Activated T-helper 17 cell treated with anti-CD3 and anti-CD28 coated beads, Interleukin-2, amount 50 U/mL, for 72 hours (primary cell): ENCODE measurements at places on chromosomes 3 and 15. TPM values are rescaled to one million over a fixed set of nuclear protein-coding genes. Genes with fewer than 3 reads are reported as not detected.

DNA sequence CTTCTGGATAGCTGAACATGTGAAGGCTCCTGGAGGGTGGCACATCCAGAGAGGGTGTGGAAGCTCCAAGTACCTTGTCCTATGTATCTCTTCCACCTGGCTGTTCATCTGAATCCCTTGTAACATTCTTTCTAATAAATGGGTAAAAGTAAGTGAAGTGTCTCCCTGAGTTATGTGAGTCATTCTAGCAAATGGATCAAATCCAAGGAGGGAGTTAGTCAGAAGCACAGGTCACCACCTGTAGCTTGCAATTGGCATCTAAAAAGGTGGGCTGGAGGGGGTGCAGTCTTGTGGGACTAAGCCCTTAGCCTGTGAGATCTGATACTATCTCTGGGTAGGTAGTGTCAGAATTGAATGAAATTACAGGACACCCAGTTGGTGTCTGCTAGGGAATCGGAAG, 71.0 kb downstream of the WWTR1 start:
- ATAC-seq = no peak

Gene MEF2A
- 15.7 TPM for total RNA-seq

GRCh38 chr15:30033763-30034162, 49.0 kb upstream of the GOLGA8J start:
- ATAC-seq = no peak

DNA sequence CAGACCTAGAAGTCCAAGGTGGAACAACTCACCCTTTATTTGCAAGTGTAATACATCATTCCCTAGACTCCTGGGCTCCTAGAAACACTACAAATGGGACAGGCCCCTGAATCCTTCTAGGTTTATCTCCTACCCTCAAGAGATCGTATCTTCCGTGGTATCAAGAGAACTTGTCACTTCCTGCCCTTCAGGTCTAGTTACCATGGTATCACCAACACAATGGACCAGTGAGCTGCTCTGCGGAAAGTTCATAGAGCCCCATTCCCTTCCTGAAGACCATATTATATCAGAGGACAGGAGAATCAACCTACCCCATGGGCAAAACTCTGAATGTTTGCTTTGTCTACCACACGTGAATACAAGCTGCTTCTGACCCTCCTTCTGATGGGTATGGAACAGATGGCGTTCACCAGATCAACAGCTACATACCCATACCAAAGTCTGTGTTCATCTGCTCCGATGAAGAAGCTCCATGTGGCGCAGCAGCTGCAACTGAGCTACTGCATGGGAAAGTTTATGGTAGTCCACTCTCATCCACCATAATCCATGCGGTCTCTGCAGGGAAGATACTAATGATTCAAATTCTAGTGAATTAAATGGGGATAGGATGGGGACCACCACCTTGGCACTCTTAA, 84.6 kb upstream of the KLF13 start:
- ATAC-seq = peak; percentile 92

Gene CPNE9
- 0.32 TPM for total RNA-seq

DNA sequence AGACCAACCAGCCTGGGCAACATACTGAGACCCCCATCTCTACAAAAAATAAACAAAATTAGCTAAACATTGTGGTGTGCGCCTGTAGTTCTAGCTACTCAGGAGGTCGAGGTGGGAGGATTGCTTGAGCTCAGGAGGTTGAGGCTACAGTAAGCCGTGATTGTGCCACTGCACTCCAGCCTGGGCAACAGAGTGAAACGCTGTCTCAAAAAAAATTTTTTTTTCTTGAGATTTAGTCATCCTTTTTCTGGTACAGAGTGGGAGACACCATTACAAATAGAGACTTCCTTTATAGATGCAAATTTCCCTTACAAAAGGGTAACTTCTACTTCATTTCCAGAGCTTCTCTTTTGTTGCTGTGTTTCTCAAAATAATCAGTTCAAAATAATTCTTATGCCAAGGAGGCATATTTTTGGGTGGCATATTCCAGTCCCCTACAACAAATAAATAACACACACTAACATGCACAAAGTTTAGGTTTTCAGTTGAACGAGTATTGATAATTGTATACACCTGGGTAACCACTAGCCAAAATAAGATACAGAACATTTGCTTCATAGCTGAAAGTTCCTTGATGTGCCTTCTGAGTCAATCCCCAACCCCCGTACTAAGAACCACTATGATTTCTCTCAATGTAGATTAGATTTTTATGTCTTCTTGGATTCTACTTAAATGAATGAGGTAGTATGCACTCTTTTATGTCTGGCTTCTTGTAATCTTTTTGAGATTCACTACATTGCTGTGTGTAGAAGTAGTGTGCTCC, 248.9 kb upstream of the PROK2 start:
- ATAC-seq = peak; percentile 39

DNA sequence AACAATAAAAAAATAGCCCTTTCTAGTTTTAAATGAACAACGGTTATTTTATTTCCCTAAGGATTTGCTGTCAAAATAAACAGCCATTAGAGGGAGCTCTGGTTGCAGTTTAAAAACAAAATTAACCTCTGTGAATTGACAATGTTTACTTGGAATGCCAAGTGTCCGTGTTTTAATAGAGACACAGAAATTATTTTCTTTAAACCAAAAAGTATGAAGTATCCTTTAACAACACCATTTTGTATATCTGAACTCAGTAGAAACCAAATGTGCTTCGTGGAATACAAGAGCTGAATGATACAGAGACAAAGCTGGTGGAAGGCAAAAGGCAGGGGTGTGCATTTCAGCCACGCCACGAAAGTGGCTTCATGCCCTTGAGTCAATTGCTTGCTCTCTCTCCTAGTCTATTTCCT, 74.4 kb downstream of the MOBP start:
- no peak for ATAC-seq

Gene GOLGA8S
- total RNA-seq = 0.08 TPM

Gene SLCO2A1
- not detected for total RNA-seq

Gene ANKRD34C
- total RNA-seq = not detected

Gene MINAR1
- total RNA-seq = 0.77 TPM

DNA sequence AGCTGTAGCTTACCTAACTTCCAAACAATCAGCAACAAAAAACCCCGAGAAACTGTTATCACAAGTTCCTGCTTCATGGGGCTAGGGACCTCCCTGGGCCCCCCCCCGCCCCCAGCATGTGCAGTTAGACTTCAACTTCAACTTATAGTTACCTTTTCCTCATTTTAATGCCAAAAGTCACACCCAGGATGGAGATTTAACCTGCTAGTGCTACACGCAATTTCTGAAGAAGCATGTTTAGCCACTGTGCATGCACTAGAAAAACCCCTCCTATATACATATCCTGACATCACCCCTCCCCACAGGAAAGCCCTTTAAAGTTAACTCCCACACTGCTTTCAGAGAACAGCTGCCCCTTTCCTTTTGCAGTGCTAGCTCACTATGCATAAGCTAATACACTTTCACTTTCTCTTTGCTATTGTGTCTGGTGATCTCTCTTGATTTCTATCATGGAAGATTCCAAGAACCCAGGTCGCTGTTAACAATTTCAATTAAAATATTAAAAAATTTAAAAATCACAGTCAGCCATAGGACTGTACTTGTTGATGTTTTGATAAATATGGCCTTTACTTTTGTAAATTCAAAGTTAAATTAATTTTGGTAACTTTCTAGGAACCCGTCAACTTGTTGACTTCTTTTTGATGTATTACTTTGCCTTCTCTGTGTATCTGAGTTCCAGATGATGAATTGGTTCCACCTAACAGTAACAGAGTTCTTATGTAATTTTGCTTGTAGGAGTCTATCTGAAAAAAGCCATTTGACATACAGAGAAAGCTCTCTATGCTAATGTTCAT, 75.2 kb upstream of the ACAD9 start:
- ATAC-seq = peak; percentile 79

Gene TGM5
- total RNA-seq = 0.61 TPM

DNA sequence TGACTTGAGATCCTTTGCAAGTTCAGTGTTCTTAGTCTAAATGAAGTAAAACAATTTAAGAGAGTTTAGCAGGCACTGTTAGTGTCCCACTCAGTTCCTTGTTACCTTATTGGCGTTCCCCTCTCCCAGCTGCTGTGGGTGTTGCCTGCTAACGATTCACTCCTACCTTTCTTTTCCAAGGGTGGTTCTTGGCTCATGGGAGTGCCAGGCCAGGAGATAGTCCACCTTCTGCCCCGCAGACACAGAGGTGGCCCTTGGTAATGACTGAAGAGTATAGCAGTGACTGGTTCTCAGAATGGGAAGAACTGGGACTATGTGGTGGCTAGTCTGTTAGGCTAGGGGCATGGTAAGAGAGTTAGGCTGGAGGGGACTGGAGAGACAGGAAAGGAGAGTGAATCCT, 240.4 kb downstream of the EDEM1 start:
- no peak for ATAC-seq

DNA sequence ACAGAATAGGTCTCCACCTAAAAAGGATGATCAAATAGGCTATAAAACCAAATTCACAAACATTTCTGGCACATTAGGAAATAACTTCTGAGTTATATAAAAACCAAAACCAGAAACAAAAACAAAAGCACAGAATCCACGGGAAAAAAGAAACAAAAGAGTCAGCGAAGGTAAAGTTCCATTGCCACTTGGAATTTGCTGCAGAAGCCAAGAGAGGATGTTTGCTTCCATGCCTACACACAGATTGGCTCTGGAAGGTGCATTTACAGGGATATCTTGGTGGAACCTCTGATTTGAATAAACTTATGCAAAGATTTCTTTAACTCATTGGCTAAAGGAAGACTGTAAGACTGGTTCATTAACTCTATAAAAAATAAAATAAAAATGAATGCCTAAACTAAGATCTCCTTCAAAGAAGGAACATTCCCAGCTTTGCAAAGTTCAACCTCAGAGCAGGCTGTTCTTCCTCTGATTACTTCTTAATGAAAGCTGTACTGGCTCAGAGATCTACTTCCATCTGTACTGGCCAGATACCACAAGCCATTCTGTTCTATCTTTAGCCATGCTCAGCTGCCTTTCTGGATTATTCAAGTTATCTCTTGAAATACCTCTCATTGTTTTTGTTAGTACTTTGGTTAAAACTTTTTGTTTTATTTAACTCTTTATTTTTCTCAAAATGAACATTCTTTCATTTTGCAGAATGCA, 537.5 kb upstream of the CCDC54 start:
- no peak for ATAC-seq

DNA sequence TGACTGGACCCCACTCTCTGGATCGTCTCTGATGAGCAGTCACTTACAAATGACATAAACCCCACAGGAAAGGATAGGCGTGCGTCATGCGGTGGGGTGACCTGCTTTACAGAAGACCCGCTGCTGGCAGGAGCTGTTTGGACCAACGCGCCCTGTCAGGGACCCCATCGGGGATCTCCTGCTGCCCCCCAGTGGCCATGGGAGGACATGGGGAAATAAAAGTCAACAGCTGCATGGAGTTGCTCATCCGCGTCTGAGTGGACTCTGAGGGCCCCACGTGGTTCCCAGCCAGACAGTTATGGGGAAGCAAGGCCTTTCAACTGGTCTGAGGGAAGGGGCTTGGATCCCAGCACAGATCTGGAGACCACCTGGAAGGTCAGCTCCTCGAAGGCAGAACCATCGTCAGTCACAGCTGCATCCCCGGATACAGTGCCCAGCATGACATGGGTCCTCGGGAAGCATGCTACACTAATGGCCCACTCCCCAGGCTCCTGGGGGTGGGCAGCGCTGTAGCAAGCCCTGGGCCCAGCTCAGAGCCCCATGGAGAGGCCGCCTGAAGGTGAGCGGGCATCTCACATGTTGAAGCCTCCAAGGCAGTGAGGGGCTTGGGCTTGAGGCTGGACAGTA, 32.1 kb downstream of the PTH1R start:
- ATAC-seq = peak; percentile 83

DNA sequence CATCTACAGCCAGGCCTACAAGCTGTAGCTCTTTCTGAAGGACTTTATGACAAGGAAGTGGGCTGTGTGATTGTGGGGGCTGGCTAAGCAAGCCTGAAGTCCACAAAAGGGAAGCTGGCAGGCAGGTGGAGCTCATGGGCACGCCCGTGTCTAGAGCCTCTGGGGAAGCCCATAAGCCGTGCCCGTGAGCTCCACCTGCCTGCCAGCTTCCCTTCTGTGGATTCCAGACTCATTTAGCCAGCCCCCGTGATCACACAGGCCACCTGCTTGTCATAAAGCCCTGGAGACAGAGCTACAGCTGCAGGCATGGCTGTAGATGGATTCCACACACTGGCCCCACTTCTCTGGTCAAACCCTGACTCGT, 15.2 kb downstream of the EFCC1 start:
- peak; percentile 60 for ATAC-seq

GRCh38 chr3:12986986-12987385, 86.2 kb downstream of the IQSEC1 start:
- no peak for ATAC-seq

- no peak for ATAC-seq
Observed at GRCh38 chr3:27345959-27346865, 23.0 kb downstream of the NEK10 start.

DNA sequence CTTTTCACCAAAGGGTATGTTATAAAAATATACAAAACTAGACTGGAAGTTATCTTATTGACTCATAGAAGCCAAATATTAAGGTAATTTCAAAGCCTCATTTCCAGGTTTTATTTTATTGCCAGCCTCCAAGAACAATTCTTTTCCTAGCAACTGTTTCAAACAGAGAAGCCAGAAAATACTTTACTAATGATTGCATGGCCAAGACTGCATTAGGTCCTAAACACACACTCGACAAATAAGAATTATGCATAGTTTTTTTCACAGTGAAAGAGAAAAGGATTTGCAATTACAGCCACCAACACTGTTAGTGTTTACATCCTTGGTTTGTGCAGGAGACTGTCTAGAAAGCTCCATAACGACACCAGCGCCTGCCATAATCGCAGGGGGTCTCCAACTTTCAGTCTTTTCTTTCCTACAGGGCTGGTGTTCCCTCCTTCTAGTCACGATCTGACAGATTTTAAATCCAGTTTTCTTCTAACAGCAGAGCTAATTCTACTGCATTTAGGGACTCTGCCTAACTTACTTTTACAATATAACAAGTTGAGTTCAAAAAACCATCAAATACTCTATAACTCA, 58.1 kb downstream of the CLASP2 start:
- ATAC-seq = no peak

DNA sequence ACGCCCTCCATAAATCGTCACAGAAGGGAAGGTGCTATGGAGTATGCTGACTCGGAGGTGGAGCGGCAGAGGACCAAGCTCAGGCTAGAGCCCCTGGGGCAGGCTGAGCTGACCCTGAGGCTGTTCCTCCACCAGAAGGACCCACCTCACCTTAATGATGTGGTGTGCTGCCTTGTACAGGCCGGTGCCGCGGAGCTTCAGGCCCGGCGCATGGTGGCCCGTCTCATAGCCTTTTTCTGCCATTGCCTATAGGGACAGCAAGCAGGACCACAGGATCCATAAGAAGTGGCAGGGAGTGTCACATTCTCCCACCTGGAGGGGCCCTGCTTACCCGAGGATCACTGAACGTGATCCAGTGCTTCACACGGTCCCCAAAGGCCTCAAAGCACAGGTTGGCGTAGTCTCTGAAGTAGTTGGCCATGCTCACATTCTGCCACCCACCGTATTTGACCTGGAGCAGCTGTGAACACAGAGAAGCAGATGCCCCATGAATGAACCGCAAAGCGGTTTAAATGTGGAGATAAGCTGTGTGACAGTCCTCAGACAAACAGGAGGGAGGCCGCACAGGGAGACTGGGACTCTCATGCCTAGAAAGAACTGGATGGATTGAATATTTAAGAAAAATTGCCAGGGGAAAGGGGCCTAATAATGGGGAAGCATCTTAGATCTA, 4.8 kb downstream of the LCTL start:
- ATAC-seq = no peak

- peak; percentile 63 for ATAC-seq
Observed at GRCh38 chr3:43699864-43700263, 9.1 kb downstream of the ABHD5 start.

GRCh38 chr15:96896766-96897165, 566.3 kb downstream of the NR2F2 start:
- ATAC-seq = no peak

Gene LRRC15
- not detected for total RNA-seq

GRCh38 chr3:19334120-19334519, 185.8 kb downstream of the KCNH8 start:
- no peak for ATAC-seq
